ENCODE measurements at places on chromosomes 1 and 21.
A peak's percentile ranks its signal among the peaks of the same experiment; 100 is the strongest.

DNA sequence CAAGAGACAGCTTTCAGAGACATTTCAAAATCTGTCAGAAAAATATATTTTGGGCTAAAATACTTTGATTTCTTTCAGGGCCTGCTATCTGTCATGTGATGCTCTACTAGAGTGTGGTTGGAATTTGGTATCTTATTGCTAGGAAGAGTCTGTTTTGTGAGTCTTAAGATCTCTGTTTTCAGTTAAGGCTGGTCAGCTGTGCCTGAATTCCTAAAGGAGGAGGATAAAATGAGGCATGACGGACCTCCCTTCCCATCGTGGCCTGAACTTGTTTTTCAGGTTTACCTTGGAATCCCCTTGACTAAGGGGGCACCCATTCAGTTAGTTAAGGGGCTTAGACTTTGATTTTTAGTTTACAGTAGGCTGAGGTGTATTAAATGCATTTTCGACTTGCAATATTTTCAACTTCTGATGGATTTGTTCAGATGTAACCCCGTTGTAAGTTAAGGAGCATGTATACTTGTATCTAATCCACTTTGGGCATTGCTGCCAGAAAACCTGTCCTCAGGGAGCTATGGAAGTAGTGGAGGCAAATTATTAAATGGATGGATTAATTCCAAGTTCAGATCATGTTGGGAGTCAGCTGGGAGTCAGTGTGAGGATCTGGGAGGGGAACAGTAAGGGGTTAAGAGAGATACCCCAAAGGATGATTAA is 18.3 kb downstream of the CAPN2 start:
- no peak for DNase-seq

DNA sequence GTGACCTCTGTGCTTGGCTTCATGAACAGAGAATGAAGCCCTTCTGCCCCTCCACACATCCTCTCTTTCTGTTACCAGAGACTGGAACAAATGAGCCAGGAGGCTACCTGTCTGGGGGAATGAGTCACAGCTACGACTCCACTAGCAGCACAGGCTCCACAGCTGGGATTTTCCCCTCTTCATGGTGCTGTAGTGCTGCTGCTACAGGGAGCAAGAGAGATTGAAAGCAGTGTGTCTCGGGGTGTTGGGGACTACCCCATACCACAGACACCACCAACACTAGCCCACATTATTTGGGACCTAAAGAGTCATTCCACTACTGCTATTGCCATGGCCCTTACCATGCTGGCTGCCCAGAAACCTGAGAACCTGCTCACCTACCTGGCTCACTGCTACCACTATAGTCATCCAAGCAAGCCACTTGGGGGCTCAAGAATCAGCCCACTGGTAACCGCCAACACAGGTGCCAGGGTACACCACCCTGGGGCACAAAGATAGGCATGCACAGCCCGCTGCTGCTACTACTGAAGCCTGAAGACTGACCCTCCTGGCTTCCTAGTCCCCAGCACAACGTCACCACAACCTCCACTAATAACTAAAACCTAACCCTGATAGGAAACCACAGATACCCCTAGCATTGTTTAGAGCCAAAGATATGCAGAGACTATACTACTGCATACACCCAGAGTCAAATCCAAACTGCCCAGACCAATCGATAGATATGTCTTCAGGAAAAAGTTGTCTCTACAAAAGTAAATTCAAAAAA is 17.7 kb downstream of the CD1E start:
- DNase-seq = peak; percentile 37

- no peak for DNase-seq
Observed at GRCh38 chr1:8086055-8086454, 59.9 kb upstream of the ERRFI1 start.

DNA sequence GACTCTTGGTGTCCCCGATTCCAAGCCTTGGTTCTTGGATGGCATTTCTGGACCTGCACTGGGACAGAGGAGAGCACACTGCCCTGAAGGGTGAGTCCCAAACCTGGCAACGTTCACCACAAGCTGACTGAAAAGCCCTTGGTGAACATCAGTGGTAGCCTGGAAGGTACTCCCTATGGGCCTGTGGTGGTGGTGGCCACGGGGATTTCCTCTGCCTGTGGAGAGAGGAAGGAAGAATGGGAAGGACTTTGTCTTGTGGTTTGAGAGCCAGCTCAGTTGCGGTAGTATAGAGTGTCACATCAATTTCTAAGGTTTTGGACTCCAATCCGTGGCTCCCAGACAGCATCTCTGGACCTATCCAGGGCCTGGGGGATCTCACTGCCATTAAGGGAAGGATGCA is 50.7 kb downstream of the DNAH14 start:
- no peak for DNase-seq

GRCh38 chr1:230186003-230186863 is 119.2 kb downstream of the GALNT2 start:
- DNase-seq = no peak

DNA sequence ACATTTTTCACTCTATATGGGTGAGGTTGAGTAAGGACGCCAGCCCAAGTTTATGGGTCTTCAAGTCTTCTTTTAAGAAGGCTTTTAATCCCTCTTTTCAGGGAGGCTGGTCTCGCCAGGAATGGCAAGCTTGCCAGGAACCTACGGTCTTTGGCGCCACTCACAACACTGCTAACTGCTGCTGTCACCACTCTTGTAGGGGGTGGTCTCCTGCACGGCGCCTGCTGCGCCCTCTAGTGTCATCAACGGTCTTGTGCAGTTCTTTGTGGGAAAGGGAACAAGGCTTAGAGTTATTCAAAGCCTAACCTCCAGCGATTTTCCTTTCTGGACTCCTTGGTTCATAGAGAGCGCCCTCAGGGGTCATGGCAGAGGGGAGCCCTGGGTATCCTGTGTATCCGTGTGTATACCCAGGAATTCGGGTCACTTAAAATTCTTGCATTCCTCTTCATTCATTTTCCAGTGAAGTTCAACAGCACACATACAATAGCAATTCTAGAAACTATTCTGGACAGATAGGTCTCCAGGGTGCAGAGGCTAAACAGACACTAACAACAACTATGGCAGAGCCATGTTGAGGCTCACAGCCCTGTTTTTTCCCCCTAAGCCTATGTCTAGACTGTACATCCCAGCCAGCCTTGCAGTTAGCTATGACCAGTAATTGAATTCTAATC is 392.8 kb upstream of the CAMK1G start:
- DNase-seq = peak; percentile 17

- peak; percentile 8 for DNase-seq
Observed at GRCh38 chr1:231724876-231725647, 98.5 kb downstream of the DISC1 start.

GRCh38 chr1:181557313-181557712 is 74.0 kb downstream of the CACNA1E start:
- no peak for DNase-seq

DNA sequence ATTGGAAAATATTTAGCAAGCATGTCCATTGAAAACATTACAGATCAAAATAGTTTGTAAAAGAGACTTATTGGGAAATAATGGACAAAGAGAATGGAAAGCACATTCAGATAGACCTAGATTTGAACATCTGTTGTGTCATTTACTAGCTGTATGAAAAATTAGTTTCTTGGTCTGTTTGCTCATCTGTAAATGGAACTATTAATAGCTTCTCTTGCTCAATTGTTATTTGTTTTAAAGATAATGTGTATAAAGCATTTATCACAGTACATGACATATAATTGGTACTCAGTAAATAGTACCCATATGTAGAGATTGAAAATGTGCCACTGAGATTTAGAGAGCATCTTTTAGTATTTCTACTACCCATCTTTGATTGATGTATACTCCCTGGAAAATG is 25.9 kb downstream of the RPAP2 start:
- DNase-seq = no peak

- no peak for DNase-seq
Observed at GRCh38 chr1:40783001-40783905, at the start of gene KCNQ4. KCNQ4 (plus strand) TSS chr1:40783787; CDS start chr1:40784094, 307 bp downstream.

GRCh38 chr1:174744886-174745285 is 254.9 kb upstream of the CACYBP start:
- no peak for DNase-seq

DNA sequence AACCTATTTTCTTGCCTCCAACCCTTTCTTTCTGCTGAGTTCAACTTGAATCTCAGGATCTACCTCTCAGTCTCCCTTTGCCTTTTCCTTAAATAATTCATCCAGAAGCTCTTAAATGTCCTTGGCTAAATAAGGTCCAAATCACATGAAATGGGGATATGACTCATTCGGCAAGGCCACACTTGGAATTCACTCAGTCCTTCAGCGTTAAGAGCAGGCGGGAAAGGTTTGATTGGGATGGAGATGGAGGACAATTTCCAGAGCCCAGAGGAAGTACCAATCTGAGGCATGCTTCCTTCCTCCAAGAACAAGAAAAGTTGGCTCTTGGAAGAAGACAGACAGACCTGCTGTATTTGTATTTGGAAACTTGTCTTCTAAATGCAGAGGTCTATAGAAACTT is 128.5 kb downstream of the PROX1 start:
- no peak for DNase-seq

DNA sequence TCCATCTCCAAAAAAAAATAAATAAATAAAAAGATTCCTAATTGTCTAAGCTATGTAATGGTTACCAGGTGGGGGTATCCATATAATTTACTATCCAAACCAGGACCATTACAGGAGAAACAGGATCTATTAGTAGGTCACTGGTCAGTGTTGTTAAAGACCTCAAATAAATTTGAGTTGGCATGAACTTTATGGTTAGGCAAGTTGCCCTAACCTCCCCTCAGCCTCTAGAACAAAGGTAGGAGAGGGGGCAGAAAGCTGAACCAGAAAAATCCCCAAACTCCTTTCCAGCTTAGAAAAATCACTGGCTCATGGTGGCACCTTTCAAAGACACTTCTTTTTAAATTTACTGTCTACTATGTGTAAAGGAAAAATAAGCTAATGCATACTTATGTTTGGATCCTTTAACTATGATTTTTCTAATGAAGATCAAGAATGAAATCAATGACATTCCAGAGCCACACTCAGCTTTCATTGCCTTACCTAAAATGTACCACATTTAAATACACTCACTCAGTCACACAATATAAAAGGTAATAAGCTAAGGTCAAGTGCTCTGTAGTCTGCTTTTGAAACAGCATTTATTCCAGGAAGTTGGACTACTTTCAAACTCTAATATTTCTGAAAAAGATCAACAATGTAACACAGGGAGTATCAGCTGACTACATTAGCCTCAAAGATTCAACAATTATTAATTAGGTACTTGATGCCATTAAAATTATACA is 13.8 kb downstream of the EIF4G3 start:
- DNase-seq = no peak

- no peak for DNase-seq
Observed at GRCh38 chr1:63813829-63814277, 40.0 kb downstream of the ROR1 start.

- DNase-seq = no peak
Observed at GRCh38 chr1:151166505-151166956, 587 bp downstream of the SCNM1 start.

- no peak for DNase-seq
Observed at GRCh38 chr1:238606457-238606856, 715.7 kb upstream of the ZP4 start.

DNA sequence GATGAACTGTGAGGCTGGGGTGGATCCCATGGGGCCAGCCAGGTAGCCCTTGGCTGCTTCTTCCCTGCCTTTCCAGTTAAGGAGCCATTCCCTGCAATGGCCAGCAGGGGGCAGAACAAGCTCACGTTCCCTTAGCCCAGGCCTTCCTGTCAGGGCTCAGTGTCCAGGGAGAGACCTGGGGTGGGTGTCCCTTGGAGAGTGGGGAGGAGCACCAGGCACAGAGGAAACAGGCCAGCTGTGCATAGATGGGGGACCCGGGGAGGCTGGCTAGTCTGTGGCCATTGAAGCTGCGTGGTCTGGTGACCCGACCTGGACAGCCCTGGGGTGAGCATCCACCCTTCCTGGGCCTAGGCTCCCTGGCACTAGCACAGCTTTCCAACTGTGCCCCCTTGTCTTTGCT is 13.2 kb upstream of the EPS8L3 start:
- peak; percentile 71 for DNase-seq

DNA sequence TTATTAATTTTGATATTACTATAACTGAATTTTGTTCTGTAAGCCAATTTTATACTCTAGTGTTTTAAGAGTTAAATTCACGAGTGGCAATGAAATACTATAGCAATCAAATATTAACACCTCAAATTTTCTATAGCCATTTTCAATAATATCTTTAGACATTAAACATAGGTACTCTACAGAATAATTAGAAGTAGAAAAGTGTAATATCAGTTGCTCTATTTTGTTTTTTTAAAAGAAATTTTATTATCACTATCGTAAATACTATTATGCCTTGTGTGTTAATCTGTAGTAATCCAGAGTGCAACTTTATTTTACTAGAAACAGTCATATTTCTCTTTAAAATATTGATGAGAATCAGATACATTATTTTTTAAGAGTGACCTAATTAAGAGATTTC is 691.2 kb downstream of the USP25 start:
- no peak for DNase-seq
